Mesothelial cell of epicardium (in vitro differentiated cells): ENCODE measurements at places on chromosomes 2 and 18.

- DNase-seq, result no peak
Measured at GRCh38 chr2:32852856-32853255, 93.9 kb upstream of the LTBP1 start.

DNA sequence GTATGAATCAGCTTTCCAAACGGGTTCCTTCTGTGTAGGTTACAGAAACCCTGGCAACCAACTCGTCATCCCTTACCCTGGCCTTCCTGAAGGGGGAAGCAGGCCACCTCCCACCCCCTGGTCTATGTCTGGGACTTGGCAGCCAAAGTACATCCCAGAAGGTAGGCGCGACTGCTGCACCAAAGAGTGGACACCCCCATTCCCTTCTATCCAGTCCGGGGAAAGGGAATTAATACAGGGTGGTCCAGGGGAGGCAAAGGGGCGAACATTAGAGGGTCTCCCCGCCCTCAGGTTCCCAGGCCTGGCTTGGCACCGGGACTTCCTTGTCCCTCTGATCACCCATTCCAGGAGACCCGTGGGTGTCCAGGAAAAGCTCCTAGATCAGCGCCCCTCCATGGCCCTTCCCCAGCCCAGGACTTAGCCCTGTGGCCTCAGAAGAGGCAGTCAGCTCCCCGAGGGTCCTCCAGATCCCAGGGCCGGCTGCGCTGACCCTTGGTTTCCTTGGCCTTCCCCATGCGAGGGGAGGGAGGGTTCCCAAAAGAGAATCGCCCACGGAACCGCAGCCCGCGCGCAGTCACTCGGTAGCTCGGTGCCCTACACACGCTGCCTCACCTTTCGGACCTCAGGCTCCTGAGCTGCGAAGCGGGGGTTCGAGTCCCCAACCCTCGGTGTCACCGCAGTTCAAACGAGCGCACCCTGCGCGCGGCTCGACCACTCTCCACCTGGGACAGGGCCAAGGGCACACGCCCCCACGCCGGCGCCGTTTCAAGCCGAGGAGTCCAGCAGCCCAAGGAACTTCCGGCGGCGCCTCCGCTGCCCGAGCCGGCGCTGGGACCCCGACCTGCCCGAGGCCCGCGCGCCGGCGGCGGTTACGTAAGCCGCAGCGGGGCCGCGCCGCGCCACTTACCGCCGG is at the start of gene PER2:
Gene PER2 (minus strand): TSS at position 874 of the 913 bp plus-strand sequence. CDS start 10,674 bp downstream, outside the sequence.
- no peak for DNase-seq

DNA sequence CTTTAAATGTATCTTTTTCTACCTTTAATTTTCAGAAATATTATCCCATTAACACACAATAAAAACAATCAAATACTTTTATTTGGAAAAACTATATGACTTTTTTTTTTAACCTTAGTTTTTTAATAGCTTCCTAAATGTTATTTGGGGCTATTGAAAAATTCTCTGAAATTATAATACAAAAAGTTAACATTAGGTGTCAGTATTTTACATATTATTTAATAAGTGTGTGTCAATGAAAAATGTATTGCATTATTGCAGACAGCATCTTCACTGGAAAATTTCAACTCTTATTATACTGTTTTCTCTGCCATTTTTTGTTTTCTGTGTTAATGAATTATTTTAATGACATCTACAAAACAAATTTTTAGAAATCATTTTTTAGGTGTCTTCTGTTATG is 51.1 kb upstream of the ARHGAP15 start:
- DNase-seq, result no peak

DNA sequence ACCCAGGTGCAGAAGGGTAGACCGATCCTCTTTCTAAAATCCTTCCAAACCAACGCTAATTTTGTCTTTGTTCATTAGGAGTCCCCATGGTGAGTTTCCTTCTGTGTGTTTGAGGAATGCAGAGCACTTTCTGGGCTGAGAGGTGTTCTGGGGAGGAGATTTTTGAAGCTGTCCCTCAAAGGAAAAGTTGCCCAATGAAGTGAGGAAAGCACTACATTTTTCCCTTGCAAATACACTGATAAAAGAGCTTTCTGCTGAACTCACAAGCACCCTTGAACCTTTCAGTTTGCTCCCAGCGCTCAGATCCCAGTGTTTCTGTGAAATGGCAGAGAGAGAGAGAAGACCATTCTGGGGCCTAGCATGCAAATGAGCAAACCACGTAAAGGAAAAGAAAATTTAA is 299.6 kb upstream of the FANCL start:
- DNase-seq, result no peak
